ENCODE measurements at places on chromosomes 3 and 15.

DNA sequence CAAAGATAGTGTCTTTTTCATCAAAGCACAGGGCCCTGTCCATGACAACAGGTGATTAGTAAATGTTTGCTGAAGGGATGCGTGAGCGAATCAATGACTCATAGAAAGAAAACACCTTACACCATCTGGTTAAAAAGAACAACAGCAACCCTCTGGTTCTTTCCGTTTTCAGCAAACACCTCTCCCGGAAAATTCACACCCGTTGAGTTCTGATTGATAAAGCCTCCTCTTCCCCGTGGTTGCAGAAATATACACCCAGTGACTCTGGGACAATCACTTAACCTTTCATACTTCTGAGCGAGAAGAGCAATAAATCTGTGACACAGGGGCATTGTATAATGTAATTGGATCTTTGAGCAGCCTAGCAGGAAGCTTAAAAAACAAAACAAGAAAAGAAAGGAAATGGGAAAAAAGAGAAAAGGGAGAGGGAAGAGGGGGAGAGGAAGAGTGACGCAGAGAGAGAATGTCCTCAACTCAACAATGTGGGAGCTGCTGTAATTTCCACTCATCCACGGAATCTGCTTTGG is 37.6 kb downstream of the ADAMTS9 start:
- DNase-seq, result no peak

DNA sequence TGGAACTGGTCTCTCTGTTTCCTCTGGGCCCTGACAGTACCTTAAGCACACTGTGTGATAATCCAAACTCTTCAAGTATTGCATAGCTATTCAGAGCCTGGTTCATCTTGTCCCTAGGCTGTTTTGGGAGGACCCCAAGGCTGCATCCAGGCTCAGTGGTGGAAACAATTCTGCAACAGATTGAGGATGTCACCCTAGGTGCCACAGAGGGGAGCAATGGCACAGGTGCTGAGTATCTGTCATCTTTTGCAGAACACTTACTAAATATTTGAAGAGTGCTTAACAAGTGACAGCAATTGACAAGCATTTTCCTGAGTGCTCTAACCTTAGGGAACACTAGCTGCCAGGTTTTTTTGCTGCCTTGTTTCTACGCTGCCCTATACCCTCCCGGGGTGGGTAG is 27.8 kb downstream of the STARD5 start:
- no peak for DNase-seq

- DNase-seq, result no peak
These were observed 4.5 kb upstream of the LCTL start for GRCh38 chr15:66570327-66570726.

GRCh38 chr3:57770009-57770827 is 14.1 kb downstream of the SLMAP start:
- no peak for DNase-seq

- no peak for DNase-seq
These were observed 4.4 kb downstream of the FAH start for GRCh38 chr15:80157215-80157614.

GRCh38 chr3:179812096-179812382 is 159.2 kb downstream of the USP13 start:
- no peak for DNase-seq

GRCh38 chr3:178084938-178085816 is 451.1 kb upstream of the KCNMB2 start:
- no peak for DNase-seq

DNA sequence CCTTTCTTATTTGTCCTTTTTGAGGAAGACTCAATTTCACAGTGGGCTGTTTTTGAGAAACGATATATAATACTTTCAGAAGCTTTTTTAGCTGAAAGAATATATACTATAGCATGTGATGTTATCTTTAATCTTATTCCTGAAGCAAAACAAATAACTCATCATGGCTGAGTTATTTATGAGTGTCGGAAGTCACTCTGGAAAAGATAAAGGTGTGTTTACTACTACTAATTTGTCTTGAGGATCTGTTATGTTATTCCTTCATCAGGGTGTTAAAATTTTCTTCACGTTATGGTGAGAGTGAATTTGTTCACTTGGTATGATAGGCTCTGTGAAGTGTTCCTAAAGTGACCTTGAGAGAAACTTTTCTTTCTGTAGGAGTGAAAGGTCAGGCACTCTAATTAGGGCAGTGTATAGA is 4.7 kb downstream of the TCF12 start:
- DNase-seq, result no peak

DNA sequence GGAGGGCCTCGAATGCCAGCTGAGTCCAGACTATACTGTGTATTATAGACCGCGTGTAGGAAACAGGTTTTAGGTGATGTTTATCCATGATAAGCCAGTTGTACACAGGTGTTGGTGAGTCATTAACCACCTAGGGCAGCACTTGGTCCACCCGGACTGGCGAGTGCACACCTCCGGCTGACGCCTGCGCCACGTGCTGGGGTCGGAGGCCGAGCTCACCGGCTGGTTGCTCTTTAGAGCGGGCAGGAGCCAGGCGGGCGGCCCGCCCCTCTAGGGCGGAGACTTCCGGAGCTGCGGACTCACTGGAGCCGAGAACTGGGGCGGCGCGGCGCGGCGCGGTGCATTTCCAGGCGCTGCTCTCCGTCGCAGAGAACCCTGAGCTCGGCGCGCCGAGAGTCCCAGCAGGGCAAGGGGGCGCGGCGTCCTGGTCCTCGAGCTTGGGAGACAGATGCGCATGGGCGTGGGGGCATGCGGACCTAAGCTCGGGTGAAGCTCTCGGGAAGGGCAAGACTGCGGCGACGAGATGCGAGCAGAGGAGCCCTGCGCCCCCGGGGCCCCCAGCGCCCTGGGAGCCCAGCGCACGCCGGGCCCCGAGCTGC is at the start of gene ESYT3:
Gene ESYT3, plus strand, starts transcription at position 341 of the 599 bp plus-strand sequence. Its CDS starts 183 bp downstream, at position 524.
- DNase-seq, result no peak

DNA sequence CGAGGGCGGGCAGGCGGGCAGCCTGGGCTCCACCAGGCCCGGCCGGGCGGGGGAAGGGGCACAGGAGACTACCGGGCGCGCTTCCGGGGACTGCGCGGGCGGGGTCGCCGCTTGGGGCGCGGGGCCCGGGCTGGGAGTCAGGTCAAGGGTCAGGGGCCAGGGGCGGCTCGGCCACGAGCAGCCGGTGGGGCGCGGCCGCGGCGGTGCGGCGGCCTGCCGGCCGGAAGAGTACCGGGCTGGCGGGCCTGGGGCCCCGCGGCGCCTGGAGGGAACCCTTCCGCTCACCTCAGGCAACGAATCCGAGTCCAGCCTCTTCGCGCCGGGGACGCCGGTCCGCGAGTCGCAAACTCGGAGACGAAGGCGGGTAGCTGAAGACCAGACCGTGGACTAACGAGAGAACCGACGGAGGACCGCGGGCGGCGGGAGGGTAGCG is 225 bp downstream of the RHOA start:
- DNase-seq, result peak; percentile 43

DNA sequence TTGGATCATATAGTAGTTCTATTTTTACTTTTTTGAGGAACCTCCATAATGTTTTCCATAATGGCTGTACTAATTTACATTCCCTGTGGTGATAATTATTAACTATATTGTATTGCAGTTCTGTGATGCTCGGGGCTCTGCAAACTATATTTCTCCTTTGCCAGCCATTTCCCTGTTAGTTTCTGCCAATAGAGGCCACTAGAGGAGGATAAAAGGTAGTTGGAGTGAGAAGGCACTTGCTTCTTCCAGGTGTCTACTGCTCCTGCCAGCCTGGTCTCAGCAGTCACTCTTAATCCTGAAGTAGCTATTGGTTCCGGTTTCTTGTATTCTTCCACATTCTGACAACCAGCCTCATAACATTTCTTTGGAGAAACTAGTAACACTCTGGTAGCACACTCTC is 233.9 kb upstream of the GBE1 start:
- no peak for DNase-seq

GRCh38 chr3:55516392-55517030 is 29.4 kb upstream of the WNT5A start:
- DNase-seq, result no peak

DNA sequence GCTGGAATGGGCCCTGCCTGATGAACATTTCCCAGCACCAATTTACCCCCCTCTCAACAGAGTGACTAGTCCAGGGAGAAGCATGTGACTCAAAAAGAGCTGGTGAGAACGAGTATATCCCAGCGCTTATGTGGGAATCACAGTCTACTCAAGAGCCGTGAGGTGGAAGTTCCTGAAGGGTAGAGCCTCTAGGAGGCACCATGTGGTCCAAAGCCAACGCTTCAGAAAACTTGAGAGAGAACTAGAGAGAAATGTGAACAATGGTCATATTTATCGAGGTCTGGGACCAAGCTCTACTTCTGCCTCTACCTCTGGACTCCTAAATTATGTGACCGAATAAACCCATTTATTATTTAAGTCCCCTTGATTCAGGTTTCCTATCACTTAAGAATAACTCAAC is 111.0 kb upstream of the RAP2B start:
- no peak for DNase-seq

GRCh38 chr3:178181784-178182183 is 354.5 kb upstream of the KCNMB2 start:
- DNase-seq, result no peak

GRCh38 chr3:88032245-88032644 is 26.6 kb downstream of the CGGBP1 start:
- DNase-seq, result no peak

- DNase-seq, result no peak
These were observed 38.6 kb downstream of the TRIM71 start for GRCh38 chr3:32856355-32856889.

GRCh38 chr3:97872525-97873042 is 50.8 kb downstream of the CRYBG3 start:
- DNase-seq, result no peak

DNA sequence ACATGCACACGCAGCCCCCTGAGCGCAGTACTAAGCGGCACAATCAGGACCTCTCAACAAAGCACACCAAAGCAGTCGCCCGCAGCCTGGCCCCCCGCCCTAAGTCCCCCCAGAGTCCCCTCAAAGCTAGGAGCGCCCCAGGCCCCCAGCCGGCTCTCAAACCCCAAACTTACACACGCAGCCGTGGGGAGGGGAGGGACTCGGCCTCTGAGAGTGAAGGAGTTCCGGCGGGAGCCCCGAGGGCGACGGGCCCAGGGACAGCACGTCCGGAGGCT is 5.5 kb downstream of the GATA2 start:
- no peak for DNase-seq

- DNase-seq, result no peak
These were observed 16.8 kb downstream of the PLA2G4B start for GRCh38 chr15:41855261-41855961.

- no peak for DNase-seq
These were observed 57.3 kb downstream of the NECTIN3 start for GRCh38 chr3:111128884-111129283.

DNA sequence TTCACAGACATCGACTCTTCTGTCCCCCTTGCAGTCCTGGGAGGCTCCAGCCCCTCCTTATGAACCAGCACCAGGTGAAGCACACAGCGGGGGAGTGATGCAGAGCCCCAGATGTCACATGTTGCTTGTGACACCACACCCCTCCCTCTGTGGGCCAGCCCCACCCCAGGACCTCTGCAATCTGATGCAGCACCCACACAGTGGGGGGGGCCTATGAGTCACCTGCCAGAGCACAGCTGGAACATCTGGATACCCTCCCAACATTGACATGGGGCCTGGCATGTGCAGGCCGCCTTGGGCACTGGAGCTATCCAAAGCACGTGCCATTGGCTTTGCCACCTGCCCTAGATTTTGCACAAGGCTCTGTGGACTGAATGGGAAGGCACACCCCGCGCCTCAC is 70.5 kb downstream of the FEM1B start:
- no peak for DNase-seq

DNA sequence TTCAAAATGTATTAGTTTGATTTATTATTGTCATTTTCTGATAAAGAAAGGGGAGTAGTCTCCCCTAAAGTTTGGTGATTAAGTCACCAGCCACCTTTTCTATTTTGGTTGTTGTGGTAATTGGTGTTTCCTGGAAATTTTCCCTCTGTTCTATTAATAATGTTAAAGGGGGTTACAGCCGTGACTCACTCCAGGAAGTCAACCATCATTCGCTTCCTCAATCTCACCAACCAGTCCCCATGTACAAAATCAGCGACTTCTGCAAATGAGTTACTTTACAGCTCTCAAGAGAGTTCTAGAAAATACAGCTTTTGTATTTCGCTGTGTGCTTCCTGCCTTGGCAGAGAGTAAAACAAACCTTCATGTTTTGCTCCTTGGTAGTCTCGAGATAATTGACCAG is 285.1 kb downstream of the LPP start:
- DNase-seq, result peak; percentile 16

- DNase-seq, result no peak
These were observed 281.3 kb downstream of the UBE2E2 start for GRCh38 chr3:23484386-23484785.

- no peak for DNase-seq
These were observed 2.3 kb downstream of the VWA5B2 start for GRCh38 chr3:184231671-184232070.

DNA sequence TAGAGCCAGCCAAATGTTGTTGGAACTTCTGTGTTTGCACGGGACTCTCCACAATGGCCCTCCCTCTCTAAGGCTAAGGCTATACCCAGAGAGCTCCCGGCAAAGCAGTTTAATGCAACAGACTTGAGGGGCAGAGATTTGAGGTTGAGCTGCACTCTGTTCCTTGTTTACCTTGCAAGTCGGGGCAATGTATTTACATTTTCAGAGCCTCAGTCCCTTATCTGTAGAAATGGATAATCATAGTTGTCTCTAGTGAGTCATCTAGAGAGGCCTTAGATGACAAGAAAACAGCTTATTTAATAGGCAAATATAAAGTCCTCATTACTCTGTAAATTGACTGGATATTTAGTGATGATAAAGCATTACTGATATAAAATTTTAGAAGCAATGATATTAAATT is 917.7 kb downstream of the MCTP2 start:
- no peak for DNase-seq

- no peak for DNase-seq
These were observed 32.3 kb downstream of the ALDH1L1 start for GRCh38 chr3:126147932-126148683.

- DNase-seq, result no peak
These were observed 704.7 kb upstream of the ARPP21 start for GRCh38 chr3:34934660-34935059.

- no peak for DNase-seq
These were observed 20.6 kb upstream of the PDE8A start for GRCh38 chr15:84961114-84961452.

DNA sequence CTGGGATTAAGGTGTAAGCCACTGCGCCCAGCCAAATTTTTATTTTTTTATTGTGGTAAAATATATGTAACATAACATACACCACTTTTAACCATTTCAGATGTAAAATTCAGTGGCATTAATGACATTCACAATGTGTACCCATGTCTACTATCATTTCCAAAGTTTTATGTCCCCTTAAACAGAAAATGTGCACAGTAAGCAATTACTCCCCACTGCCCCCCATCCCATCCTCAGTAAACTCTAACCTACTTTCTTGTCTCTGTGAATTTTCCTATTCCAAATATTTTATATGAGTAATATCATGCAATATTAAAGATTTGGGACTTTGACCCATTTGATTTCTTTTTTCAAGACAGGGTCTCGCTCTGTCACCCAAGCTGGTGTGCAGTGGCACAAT is 14.6 kb upstream of the PRRT3 start:
- DNase-seq, result no peak

GRCh38 chr3:179676081-179676480 is 23.2 kb downstream of the USP13 start:
- DNase-seq, result no peak
